ENCODE measurements at places on chromosomes 1 and 21.

DNA sequence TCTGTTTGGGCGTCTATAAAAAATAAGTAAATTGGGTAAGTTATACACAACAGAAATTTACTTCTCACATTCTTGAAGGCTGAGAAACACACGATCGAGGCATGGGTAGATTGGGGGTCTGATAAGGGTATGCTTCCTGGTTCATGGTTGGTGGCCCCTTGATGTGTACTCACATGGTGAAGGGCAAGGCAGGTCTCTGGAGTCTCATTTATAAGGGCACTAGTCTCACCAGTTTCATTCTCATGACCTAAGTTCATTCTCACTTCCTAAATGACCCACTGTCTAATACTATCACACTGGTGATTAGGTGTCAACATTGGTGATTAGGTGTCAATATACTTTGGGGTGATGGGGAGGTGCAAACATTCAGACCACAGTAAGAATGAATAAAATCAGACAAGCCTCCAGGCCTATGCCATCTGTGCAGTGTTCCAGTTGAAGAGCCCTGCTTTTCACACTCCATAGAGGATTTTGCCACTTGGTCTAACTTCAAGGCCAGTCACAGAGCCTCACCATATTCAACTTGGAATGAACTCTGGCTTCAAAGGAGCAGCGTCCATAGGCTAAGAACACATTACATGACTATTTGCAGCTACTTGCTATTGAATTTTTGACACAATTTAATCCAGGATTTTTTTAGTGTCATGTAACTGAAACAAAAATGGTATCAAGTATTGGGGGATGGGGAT, 2.5 kb upstream of the GBP4 start:
- no peak for DNase-seq

GRCh38 chr21:32812035-32812434, 40.5 kb upstream of the PAXBP1 start:
- DNase-seq = no peak

DNA sequence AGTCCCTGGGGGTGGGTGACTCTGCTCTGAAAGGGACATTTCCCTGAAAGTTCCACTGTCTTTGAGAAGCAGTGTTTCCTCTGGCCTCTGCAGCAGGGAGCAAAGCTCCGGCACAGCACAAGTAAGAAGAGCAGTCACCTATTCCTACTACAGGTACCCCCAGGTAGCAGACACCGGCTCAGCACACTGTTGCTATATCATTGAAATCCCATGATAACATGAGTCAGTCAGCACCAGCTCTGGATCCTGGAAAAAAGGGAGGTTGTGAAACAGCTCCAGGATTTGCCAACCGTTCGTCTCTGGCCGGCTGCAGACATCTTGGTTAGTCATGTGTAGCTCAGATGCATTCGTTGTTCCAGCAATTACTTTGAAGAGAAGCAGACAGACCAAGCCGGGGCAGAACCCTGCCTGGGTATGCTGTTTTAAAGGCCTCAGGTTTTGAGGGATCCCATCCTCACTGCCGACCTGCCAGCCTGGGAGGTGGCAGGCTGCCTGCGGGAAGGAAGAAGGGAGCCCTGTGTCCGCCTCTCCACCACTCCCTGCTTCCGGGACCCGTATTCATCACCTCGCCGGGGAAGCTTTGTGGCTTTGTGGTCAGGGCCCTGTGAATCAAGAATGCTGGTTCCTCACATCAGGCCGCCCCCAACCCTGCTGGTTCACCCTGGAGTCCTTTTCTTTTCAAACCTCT, 139.2 kb downstream of the CLIC6 start:
- DNase-seq = no peak

DNA sequence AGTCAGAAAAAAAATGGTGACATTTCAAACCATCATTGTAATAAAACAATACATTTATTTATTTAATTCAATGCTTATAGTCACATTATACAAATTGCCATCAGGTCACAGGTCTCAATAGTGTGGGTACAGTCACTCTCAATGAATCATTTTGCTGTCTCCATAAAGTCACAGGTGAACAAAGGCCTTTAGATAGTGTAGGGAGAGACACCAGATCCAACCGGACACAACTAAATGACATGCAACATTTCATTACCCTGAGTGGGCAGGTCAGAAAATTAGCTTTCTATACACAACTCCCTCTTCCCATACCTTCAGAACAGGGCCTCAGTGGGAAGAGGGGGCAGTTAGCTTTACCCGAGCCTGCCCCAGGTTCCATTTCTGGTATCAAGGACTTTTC, 63.2 kb downstream of the STYXL2 start:
- DNase-seq = no peak

DNA sequence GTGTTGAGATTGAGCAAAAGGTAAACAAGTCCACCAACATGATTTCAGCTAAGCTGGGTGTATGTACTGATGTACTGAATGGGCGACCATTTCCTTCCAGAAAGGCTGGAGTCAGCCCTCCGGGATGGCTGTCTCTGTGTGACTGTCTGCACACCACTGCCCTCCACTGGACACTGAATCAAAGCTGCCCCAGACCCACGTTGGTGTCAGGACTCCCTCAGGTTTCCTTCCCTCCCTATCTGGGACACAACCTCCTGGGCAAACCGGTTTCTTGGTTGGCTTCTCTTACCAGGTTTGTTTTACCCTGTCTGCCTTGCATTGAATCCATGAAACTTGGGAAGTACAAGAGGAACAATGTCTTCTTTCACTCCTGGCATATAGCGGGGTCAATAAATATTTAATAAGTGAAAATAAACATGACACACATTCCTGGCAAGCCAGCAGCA, 5.3 kb upstream of the SRP9 start:
- peak; percentile 89 for DNase-seq

DNA sequence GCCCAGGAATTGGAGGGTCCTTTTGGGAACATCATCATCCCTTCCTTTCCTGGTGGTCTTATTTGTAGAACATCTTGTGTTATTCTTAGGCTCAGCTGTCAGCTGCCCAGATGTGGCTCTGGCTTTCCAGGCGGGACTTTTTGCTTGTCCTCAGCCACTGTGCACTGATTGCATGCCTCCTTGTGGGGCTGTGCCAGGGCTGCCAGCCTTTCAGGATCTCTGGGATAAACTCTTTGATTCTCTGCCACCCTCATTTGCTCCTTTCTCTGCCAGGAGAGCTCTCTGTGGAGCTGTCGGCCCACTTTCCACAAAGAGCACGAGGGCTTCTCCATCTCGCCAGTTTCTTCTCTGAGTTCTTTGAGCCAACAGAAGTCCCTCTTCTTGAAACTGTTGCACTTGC, 63.1 kb downstream of the PTPRU start:
- DNase-seq = no peak

DNA sequence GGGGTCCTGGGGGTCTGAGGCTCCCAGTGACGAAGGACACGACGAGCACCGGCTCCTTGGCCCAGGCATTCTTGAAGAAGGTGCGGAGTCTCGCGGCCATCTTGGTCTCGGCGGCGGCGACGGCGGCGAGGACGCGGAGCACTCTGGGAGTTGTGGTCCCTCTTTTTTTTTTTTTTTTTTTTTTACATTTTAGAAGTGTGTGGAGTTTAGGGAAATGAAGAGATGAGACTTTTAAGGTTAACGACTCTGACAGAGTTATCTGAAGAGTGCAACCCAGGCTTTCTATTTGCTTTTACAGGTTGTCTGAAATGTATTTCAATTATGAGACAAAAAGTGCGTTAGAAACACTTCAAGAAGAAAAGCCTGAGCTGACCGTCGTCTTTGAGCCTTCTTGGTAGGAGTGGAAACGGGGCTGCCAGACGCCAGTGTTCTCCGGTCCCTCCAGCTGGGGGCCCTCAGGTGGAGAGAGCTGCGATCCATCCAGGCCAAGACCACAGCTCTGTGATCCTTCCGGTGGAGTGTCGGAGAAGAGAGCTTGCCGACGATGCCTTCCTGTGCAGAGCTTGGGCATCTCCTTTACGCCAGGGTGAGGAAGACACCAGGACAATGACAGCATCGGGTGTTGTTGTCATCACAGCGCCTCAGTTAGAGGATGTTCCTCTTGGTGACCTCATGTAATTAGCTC, 9.7 kb downstream of the OR2B11 start:
- peak; percentile 62 for DNase-seq

GRCh38 chr1:53598966-53599365, 139.8 kb downstream of the DMRTB1 start:
- no peak for DNase-seq

DNA sequence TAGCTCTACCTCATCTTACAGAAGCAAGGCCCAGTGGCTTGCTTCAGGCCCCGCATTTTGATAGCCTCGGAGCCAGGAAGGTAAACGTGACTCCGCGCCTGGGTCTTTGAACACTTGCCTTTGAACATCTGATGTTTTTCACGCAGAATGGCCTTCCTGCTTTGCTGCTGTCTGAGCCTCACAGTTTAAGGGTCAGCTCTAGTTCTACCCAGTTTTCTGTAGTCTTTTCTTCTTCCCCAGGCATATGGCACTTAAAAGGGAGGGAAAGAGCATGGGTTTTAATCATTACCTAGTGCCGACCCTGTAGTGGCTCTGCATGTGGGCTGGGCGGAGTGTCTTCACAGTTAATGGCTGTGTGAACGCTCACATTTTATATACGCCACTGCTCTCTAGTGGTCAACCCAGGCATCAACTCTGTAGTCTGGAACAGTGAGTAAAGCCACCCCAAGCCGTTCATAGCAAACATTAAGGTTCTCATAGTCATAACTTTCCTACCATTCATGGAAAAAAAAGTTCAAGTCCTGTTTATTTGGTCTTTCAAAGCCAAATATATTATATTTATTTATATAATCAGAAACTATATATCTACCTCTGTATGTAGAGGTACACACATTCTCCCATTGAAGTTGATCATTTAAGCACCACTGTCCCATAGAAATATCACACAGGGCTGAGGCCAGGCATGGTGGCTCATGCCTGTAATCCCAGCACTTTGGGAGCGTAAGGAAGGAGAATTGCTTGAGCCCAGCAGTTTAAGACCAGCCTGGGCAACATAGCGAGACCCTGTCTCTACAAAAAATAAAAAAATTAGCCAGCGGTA, 78.1 kb downstream of the IER5 start:
- peak; percentile 74 for DNase-seq

Data from transverse colon (tissue), 4 donors.